ENCODE measurements at places on chromosomes 13 and 19.

DNA sequence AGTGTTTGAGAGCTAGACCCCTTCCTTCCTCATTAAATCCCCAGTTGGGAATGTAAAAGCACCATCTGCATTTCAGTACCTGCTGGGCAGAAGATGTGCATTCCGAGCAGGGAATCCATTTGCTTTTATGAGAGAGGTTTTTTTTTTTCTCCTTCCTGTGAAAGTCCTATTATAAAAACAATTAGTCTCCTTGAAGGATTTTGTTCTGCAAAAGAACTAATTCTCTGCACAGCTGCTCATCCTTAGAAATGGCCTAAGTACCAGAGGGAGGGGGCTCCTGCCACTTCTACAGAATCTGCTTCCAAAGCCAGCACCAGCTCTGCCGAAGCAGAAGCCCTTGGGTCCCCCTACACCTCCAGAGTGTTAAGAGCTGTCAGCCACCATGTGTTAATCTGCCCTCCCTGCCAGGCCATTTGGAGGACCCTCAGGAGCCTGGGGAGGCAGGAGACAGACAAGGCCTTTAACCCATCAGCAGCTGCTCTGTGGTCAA, 36.4 kb upstream of the SERPINE3 start:
- DNase-seq, result no peak

DNA sequence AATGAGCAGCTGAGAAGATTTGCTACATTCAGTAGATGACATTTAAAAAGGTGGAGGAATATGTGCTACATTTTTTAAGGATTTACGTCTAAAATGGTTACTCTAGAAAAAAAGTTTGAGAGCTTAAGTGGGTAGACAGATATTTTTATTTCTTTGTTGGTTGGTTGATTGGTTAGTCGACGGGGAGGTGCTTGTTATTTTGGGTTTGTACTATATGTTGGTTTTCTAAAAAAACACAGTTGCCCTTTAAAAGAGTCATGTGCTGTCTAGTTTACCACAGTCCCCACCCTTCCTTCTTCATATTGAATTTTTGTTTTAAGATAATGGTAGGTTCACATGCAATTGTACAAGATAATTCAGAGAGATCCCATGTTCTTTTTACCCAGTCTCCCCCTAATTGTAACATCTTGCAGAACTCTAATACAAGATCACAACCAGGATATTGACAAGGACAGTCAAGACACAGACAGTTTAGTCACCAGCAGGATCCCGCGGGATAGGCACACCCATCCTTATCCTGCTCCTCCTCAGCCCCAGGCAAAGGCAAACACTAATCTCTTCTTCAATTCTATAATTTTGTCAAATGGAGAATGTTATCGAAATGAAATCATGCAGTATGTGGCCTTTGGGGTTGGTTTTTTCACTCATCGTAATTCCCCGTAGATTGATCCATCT, 171.4 kb downstream of the FOXO1 start:
- DNase-seq, result no peak

DNA sequence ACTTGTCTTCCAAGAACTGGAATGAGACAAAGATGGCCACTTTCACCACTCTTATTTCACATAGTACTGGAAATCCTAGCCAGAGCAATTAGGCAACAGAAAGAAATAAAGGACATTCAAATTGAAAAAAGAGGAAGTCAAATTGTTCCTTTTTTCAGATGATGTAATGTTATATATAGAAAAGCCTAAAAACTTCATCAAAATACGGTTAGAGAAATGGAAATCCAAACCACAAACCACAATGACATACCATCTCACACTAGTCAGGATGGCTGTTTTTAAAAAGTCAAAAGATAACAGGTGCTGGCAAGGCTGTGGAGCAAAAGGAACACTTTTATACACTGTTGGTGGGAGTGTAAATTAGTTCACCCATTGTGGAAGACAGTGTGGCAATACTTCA, 113.3 kb upstream of the SPRY2 start:
- no peak for DNase-seq

- DNase-seq, result no peak
Measured at GRCh38 chr13:24734950-24735349, 29.0 kb upstream of the RNF17 start.

DNA sequence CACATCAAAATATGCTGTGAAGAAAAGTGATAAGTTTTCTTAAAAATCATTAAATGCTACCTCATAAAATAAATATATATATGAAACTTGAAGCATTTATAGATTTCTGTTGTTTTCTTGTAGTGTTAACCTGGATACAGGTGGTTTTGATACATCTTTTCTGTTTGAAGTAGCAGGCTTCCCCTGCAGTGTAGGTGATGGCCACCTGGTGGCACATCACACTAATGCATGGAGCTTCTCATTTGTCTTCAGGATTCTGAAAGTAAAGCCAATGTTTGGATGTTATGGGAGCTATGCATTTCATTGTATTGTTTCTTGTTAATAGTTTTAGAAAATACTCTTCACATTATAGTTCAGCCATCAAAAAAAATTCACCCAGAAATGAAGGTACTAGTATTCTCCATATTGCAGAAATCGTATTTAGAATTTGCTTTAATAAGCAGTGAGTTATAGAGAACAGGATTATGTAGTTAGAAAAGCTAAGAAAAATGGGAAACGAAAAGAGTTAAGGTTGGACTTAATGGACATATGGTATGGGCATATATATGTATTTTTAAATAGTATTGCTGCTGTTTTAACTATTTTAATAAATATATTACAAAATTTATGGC, 18.7 kb downstream of the GPR180 start:
- no peak for DNase-seq

DNA sequence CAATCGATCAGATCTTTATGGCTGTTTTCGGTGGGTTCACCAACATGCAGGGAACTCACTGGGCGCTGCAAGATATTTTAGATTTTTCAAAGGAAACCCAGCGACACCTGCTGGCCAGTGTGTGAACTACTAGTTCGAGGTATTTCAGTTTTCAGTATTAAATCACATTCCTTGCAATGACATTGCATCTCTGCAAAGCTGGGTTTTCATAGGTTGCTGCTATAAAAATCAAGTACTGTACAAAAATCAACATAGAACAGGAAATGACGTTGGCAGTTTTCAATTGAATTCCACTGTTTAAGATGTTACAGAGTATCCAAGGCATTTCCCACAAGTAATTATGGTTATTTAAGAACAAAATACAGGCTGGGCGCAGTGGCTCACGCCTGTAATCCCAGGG, 17.6 kb downstream of the LIG1 start:
- peak; percentile 55 for DNase-seq

DNA sequence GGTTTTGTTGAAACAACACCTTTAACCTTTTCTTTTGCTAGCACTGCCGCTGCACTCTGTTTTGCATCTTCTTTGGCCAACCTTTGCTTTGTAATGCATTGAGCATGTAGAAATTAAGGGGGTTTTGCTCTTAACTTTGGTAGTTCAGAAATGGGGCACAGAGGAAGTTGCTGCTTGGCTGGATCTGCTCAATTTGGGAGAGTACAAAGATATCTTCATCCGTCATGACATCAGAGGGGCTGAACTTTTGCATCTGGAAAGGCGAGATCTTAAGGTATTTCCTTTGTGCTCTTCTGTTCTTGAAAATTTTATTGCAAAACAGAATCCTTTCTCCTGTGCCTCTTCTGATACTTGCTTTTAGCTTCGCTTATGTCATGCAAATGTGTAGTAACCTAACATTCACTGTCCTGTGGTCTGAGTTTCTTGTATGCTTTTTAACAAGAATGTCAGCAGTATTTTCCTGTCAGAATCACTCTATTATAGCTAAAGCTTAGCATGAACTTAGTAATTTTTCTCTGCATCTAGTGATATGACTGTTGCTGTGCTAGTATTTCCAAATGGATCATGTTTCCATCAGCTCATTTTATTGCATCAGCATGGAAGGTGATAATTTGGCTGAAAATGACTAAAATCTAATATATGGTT, 50.7 kb upstream of the AKAP11 start:
- no peak for DNase-seq

GRCh38 chr13:43346427-43346826, 323.0 kb downstream of the DNAJC15 start:
- DNase-seq, result no peak

- no peak for DNase-seq
Measured at GRCh38 chr19:2056837-2057192, 5.8 kb upstream of the MKNK2 start.

- no peak for DNase-seq
Measured at GRCh38 chr13:74221752-74222151, 87.5 kb upstream of the KLF12 start.

DNA sequence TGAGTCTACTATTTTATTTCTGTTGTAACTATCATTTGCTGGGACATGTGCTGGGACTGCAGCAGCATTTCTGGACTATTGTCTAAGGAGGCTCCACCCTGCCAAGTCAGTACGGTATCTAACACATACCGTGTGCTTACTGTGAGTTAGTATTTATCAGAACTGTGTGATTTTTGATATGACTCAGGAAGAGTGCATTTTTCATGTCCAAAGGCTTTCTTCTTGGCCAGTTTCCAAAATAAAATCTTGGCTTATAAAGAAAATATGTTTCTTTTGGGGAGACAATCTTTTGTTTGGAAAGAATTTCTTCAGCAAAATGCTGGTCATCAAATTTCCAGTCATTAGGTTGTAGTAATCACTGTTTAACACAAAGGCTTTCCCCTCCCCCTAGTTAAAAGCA, 11.6 kb downstream of the PARP4 start:
- DNase-seq, result no peak

DNA sequence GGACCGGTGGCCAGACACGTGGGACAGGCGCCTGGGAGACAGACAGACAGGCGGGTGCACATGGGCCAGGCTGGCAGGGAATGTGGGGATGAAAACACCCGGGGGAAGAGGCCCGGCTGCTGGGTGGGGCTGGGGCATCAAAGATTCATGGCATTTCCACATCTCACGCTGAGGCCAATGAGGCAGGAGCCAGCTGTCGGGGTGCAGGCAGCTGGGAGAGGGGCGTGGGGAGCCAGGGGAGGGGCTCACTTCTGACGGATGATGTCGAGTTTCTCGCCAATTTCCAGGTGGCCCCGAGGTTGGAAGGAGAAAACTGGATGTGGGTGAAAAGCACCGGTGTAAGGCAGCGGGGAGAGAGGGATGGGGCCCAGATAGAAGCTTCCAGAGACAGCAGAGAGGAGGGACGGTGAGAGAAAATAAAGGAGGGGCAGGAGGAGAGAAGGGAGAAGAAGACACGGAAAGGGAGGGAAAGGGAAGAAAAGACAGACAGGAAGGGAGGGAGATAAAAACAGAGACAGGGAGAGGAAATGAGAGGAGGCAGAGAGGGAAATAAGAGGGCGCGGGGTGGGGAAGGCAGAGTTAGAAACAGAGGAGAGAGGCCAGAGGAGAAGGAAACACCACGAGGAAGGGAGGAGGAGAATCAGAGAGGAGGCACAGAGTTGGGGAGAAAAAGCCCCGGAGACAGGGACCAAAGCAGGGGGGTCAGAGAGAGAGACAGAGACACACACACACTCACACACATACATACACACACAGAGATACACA, 8.0 kb upstream of the CCER2 start:
- no peak for DNase-seq

GRCh38 chr19:41223431-41224234, 4.6 kb downstream of the AXL start:
- no peak for DNase-seq

All from stimulated activated CD4-positive, alpha-beta T cell treated with anti-CD3 and anti-CD28 coated beads, Interleukin-1b, Interleukin-23, amount 100 ng/mL, for 1 hour (primary cell).